CD4-positive, alpha-beta T cell (primary cell): ENCODE measurements at places on chromosomes 2 and 18. TPM values are rescaled to one million over a fixed set of nuclear protein-coding genes. Genes with fewer than 3 reads are reported as not detected.

GRCh38 chr2:210410542-210410941 is 66.0 kb downstream of the LANCL1 start:
- no peaks in the 10 kb centered on the region for H3K4me1 ChIP-seq
- no peak overlapping the region for H3K27ac ChIP-seq
- DNase-seq: no peak
- H3K4me3 ChIP-seq: no peak overlapping the region

DNA sequence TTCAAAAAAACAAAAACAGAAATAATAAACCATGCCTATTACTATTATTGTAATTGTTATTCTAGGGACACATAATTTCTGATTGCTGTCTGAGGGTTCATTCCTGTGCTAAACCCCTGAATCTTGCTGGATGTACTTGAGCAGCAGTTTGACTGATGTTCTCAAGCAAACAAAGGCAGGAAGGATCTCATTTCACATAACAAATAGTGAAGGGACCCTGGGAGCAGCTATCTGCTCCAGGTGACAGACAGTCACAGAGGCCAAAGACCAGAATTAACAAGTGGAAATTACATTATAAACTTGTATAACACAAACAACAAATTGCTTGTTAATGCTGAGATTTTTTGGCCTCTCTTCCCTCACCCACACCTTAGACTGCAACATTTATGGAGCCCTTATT is 284.2 kb downstream of the THSD7B start:
- H3K4me1 ChIP-seq: no peaks in the 10 kb centered on the region
- H3K36me3 ChIP-seq: no peaks in the 10 kb centered on the region
- no peaks in the 10 kb centered on the region for H3K27me3 ChIP-seq

- no peak overlapping the region for H3K27ac ChIP-seq
- no peaks in the 10 kb centered on the region for H3K36me3 ChIP-seq
- DNase-seq: no peak
Measured at GRCh38 chr2:37377187-37377532, 32.7 kb downstream of the QPCT start.

GRCh38 chr2:9758741-9759140 is 84.5 kb upstream of the TAF1B start:
- peaks cover 38% of the 10 kb centered on the region for H3K4me1 ChIP-seq
- H3K27ac ChIP-seq: no peak overlapping the region
- DNase-seq: no peak
- H3K4me3 ChIP-seq: no peak overlapping the region
- no peaks in the 10 kb centered on the region for H3K36me3 ChIP-seq

DNA sequence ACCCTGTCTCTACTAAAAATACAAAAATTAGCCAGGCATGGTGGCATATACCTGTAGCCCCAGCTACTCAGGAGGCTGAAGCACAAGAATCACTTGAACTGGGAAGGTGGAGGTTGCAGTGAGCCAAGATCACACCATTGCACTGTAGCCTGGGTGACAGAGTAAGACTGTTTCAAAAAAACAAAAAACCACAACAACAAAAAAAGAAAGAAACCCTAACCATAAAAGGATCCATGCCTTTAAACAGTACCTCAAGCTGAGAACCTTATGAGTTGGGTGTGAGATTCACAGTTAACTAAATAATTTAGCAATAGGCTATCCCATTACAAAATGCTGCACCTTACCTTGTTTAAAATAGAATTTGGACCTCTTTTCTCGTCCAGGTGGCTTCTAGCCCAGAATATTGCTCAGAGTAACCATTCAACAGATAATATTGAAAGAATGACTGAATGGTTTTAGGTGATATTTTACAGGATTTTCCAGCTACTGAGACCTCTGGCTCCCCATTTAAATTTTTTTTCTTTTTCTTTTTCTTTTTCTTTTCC is 6.4 kb downstream of the DPYSL5 start:
- H3K36me3 ChIP-seq: no peaks in the 10 kb centered on the region
- peaks cover 34% of the 10 kb centered on the region for H3K27me3 ChIP-seq
- no peak overlapping the region for H3K4me3 ChIP-seq

DNA sequence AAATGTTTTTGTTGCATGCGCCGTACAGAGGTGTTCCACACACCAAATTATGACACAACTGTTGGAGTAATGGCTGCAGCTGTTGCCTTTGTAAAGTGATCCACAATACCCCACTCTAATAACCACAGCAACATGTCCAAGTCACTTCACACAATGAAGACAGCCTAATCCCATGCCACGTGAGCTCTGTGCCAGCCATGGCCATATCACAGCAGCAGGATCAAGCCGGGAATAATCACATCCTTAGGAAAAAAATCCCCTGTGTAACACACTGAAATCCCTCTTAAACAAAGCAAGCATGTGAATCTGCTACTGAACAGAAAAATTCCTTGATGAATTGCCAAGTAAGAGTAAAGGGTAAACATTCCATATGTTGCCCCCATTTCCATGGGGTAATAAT is 179.5 kb upstream of the PARD3B start:
- H3K4me1 ChIP-seq: no peaks in the 10 kb centered on the region
- DNase-seq: no peak
- H3K27ac ChIP-seq: no peak overlapping the region
- H3K36me3 ChIP-seq: no peaks in the 10 kb centered on the region
- H3K4me3 ChIP-seq: no peak overlapping the region

Gene RETREG2
- total RNA-seq: 83.2 TPM
